Stimulated activated CD4-positive, alpha-beta T cell treated with anti-CD3 and anti-CD28 coated beads, Interleukin-2, amount 100 ng/mL, for 4 hours (primary cell): ENCODE measurements at places on chromosomes 2 and 18.

- no peak for DNase-seq
These were observed 250.5 kb downstream of the TWIST2 start for GRCh38 chr2:239098288-239098970.

DNA sequence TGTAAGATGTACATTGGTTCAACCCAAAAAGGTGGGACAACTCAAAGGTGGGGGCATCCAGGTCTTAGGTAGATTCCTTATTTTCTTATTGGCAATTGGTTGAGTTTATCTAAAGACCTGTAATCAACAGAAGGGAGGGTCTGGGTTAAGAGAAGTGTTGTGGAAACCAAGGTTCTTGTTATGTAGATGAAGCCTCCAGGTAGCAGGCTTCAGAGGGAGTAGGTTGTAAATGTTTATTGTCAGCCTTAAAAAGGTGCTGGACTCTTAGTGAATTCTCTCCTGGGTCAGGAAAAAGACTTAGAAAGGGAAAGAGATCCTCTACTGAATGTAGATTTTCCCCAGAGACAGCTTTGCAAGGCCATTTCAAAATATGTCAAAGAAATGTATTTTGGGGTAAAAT lies 125.3 kb upstream of the NDUFV2 start:
- no peak for DNase-seq

GRCh38 chr2:237310515-237311114 lies 103.3 kb downstream of the COL6A3 start:
- no peak for DNase-seq

- peak; percentile 16 for DNase-seq
These were observed 17.8 kb downstream of the PDCL3 start for GRCh38 chr2:100580367-100581276.

- no peak for DNase-seq
These were observed 89.6 kb downstream of the INSIG2 start for GRCh38 chr2:118177884-118178283.

DNA sequence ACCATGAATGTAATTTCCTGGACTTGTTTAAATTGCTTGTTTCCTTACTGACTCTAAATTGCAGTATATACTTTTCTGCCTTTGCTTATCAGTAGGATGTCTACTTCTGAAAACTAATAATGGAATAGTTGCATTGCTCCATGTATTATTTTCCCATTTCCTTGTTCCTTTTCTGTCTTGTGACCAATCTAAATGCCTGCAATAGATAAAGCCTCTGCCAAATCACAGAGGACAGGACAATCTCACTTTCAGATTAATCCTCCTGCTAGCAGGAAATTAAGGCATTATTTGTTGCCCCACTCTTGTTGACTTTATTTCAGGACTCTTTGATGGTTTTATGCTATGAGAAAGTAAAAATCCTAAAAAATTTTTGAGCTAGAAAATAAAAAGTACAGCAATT lies 4.7 kb upstream of the ESCO1 start:
- no peak for DNase-seq

- DNase-seq = no peak
These were observed 1721.0 kb upstream of the PIK3C3 start for GRCh38 chr18:40233931-40234616.

DNA sequence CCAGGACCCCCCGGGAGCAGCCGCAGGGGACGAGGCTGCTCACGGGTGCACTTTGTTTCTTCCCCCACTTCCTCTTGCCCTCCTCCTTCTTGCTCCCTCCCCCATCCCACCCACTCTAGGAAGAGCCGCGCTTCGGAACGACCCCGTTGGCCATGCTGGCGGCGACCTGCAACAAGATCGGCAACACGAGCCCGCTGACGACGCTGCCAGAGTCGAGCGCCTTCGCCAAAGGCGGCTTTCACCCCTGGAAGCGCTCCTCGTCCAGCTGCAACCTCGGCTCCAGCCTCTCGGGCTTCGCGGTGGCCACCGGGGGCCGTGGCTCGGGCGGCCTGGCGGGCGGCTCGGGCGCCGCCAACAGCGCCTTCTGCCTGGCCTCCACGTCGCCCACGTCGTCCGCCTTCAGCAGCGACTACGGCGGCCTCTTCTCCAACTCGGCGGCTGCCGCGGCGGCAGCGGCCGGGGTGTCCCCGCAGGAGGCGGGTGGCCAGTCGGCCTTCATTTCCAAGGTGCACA lies 1.3 kb downstream of the SP9 start:
- no peak for DNase-seq

DNA sequence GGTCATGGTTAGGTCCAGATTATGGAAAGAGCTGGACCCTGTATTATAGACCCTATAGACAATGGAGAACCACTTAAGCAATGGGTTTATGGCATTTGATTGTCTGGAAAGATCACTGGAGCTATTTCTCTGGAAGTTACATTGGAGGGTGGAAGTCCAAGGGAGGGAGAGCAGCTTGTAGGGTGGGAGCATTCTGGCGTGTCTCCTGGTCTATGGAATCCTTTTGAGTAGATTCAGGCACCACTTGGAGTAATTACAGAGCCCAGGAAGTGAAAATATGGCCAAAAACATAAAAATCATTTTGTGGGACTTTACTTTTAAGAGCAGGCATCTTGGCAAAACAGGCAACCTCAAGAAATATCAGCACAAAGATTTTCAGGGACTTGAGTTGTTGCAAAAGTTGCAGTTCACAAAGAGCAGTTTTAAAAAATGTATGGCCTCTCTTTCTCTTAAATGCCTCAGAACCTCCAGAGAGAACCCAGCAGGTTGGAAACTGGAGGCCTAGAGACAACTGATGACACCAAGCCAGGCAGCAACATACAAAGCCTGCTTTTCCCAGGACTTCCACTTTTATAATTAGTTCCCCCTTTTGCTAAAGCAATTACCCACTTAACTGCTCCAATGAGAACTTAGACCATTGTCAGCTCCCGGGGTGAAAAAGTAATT lies 331.0 kb downstream of the MYCN start:
- no peak for DNase-seq

- no peak for DNase-seq
These were observed 288.5 kb upstream of the HNMT start for GRCh38 chr2:137675584-137676327.

- peak; percentile 18 for DNase-seq
These were observed 16.9 kb upstream of the VPS54 start for GRCh38 chr2:64036034-64036705.

DNA sequence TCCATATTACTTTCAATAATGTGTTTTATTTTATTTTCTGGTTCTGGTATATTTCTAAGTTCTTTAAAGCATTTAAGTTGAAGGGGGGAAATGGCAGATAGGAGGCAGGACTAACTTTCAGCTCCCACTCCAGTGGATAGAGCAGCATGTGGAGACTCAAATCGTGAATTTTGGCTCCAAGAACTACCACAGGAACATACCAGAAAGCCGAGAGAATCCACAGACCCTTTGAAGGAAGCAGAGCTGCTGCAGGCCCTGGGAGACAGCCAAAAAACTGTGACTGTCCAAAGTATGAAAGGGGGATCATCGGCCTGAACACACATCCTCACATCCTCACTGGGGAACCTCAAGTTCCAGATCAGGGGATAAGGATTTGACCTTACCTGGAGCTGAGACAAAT lies 207.6 kb upstream of the VWC2L start:
- no peak for DNase-seq

- no peak for DNase-seq
These were observed 327.2 kb upstream of the TRIB2 start for GRCh38 chr2:12389344-12390045.

- DNase-seq = no peak
These were observed 909.7 kb downstream of the EPHA4 start for GRCh38 chr2:220662431-220662830.

DNA sequence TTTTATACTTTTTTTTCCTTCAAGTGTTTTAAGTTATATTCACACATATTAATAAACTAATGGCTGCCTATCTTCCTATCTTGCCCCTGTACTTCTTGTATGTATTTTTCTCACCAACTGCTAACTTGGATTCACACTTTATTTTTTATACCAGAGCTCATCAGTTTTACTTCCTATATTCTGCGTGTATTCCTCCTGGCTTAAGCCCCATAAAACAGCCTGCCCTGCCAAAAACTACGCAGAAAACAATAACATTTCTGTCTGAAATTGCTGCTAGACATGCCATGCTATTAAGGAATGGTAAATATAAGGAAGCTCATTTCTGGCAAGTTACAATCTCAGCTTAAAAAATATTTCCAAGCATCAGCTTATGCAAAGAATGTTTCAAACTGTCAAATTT lies 172.3 kb downstream of the UBE2E3 start:
- no peak for DNase-seq

- no peak for DNase-seq
These were observed 315.1 kb downstream of the NR4A2 start for GRCh38 chr2:156017341-156017885.

DNA sequence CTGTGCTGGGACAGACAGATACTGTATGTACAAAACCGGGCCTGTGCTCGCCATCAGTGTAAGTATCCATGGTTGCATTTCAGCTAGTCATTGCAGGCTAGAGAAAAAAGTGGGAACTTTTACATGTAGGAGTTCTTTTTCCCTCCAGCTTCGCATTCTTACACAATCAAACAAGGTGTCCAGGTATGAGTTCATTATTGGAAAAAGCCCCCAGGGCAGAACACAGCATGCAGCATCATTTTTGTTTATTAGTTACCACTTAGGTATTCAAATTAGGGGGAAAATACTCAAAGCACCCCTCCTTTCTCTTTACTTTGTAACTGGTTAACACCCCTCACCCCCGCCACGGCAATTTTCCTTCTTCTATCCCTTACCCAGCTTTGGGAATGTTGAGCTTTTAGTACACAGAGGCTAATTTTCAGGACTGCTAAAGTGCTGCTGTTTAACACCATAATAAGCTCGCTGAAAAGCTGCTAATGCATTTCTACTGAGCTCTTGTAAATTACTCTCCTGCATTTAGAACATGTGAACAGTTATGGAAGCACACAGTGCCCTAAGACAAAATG lies 13.6 kb downstream of the UPP2 start:
- DNase-seq = no peak

- DNase-seq = no peak
These were observed 84.5 kb downstream of the POU3F3 start for GRCh38 chr2:104938231-104938941.

- DNase-seq = no peak
These were observed 20.6 kb downstream of the EFEMP1 start for GRCh38 chr2:55902971-55903370.

DNA sequence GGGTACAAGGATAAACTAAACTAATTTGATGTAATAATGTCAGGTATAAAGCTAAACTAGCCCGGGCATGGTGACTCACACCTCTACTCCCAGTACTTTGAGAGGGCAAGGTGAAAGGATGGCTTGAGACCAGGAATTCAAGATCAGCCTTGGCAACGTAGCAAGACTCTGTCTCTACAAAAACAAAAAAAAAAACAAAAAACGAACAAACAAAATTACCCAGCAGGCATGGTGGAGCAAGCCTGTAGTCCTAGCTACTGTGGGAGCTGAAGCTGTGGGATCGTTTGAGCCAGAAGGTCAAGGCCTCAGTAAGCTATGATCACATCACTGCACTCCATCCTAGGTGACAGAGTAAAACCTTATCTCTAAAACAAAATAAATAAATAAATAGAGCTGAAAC lies 131.8 kb upstream of the KYNU start:
- no peak for DNase-seq

GRCh38 chr2:8548619-8549150 lies 133.2 kb upstream of the ID2 start:
- DNase-seq = no peak

- no peak for DNase-seq
These were observed 89.9 kb upstream of the SLC1A4 start for GRCh38 chr2:64899081-64899865.

DNA sequence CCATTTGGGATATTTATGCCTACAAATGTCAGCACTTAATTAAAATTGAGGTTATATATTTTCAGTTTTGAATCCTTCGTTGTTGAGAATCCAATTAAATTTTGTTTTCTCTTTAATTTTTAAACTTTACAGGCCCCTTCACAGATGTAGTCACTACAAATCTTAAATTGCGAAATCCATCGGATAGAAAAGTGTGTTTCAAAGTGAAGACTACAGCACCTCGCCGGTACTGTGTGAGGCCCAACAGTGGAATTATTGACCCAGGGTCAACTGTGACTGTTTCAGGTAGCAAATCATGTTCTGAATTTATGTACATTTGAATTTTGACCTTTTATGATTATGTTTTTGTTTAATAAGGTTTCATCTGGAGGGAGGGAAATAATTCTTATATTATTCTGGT lies 17.9 kb downstream of the VAPA start:
- no peak for DNase-seq

- DNase-seq = no peak
These were observed 865.3 kb downstream of the ERBB4 start for GRCh38 chr2:211673133-211673905.

GRCh38 chr2:70089220-70089982 lies 2.1 kb downstream of the PCBP1 start:
- no peak for DNase-seq

DNA sequence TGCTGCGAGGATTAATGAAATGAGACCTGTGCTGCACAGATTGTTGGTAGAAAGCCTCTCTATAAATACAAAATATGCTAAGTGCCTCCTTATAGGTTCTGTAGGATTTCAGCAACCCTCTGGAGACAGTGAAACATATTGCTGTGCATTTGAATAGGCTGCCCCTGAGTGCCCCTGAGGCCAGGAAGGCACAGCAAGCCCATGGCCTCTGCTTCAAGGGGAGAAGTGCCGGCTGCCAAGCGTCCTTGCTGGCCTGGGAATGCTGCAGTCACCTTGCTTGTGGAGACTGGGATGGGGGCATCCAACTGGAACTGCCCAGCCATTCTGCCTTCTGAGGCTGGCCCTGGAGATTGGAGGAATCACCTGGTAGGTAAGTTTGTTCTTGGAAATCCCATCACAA lies 397.2 kb upstream of the SMIM21 start:
- no peak for DNase-seq

GRCh38 chr2:157262248-157262647 lies 4.7 kb downstream of the GALNT5 start:
- no peak for DNase-seq

GRCh38 chr2:15729709-15730544 lies 138.3 kb downstream of the DDX1 start:
- no peak for DNase-seq

DNA sequence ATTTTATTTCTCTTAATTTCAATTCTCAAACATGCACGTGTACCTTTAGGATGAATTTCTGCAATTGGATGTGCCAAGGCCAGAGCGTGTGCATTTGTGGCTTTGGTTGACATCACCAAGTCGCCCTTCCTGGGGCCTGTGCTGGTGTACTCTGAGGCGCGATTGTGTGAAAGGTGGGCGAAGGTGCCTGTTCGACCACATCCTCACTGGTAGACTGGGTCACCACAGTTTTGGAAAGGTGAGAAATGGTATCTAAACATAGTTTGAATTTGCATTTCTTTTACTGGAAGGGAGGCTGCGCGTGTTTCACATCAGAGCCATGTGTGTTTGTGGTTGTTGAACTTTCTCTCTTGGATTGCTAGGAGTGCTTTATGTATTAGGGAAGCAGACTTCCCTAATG lies 89.8 kb downstream of the LDLRAD4 start:
- DNase-seq = no peak

- DNase-seq = no peak
These were observed 79.9 kb upstream of the OTOS start for GRCh38 chr2:240220371-240220770.
